Ureter (tissue), 1 donor: ENCODE measurements at places on chromosomes 2 and 18. TPM values are rescaled to one million over a fixed set of nuclear protein-coding genes. Genes with fewer than 3 reads are reported as not detected.

The OTX1 gene
- total RNA-seq: 0.36 TPM

The NAT8 gene
- not detected for total RNA-seq

The CLIP4 gene
- 32.8 TPM for total RNA-seq

The PRKAG3 gene
- total RNA-seq: not detected

The POTEI gene
- total RNA-seq: not detected

The CNTNAP5 gene
- 1.5 TPM for total RNA-seq

The FBLN7 gene
- 8.9 TPM for total RNA-seq

The MYO7B gene
- 0.78 TPM for total RNA-seq

The UGT1A3 gene
- 20.8 TPM for total RNA-seq

The PCARE gene
- not detected for total RNA-seq

The FAHD2B gene
- 18.6 TPM for total RNA-seq

The SRD5A2 gene
- 0.65 TPM for total RNA-seq

The CRYGC gene
- total RNA-seq: not detected

The MARCHF4 gene
- total RNA-seq: not detected

The SERTAD2 gene
- 23.1 TPM for total RNA-seq

The HTRA2 gene
- 22.4 TPM for total RNA-seq

The SIX3 gene
- not detected for total RNA-seq

The FAM124B gene
- 1.9 TPM for total RNA-seq

The FBXO48 gene
- 0.96 TPM for total RNA-seq

The FAM237A gene
- not detected for total RNA-seq
